Vagina (tissue), 2 donors: ENCODE measurements at places on chromosomes 13 and 19.

DNA sequence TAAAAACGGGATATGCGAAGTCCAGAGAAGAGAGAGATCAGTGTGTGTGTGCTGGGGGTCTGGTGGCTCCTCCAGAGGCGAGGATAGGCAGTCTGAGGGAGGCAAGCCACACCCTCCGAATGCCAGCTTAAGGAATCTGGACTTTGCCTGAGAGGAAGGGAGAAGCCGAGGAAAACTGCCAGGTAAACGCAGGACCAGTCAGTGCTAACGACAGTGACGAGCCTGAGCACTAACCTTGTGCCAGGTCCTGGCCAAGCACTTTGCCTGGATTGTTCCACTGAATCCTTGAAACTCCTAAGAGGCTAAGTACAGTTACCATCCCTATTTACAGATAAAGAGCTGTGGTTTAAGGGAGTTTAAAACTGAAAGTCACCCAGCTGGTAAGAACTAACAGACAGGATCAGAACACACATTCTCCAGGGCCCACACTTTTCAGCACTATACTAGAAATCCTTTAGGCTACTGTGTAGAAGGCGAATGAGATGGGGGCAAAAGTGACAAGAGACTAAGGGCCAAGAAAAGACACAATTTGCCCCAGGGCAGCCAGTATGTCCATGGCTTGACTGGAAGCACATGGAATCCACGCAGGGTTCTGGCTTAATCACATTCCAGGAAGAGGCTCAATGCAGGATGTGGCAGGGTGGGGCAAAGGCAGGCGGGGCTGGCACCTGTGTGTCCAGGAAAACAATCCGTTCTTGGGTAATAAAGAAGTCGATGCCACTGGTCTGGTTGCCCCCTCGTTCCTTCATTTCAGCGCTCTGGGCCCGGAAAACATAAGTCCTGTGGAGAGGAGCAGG, 15.1 kb downstream of the SMG9 start:
- no peak for DNase-seq

DNA sequence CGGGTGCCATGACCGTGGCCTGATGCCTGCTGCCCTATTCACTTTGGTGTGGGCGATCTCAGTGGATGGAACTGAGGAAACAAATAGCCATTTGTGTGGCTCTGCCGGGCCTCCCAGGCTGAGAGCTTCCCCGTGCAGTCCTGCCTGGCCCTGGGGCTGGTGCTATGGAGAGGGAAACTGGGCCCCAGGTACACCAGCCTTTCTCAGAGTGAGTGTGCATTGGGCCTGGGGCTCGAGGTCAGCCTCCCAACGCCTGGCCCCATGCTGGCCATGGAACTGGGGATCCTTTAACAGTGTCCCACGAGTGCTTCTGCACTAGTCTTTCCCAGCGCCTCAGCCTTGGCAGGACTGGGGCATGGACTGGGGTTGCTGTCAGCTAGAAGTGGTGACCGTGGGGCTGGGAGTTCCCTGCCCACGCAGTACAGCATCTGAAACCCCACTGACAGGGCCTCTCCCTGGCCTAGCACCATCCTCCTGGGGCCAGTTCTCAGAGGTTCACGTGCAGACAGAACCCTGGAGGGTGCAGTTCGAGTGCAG, 10.5 kb downstream of the PLEKHF1 start:
- no peak for DNase-seq

DNA sequence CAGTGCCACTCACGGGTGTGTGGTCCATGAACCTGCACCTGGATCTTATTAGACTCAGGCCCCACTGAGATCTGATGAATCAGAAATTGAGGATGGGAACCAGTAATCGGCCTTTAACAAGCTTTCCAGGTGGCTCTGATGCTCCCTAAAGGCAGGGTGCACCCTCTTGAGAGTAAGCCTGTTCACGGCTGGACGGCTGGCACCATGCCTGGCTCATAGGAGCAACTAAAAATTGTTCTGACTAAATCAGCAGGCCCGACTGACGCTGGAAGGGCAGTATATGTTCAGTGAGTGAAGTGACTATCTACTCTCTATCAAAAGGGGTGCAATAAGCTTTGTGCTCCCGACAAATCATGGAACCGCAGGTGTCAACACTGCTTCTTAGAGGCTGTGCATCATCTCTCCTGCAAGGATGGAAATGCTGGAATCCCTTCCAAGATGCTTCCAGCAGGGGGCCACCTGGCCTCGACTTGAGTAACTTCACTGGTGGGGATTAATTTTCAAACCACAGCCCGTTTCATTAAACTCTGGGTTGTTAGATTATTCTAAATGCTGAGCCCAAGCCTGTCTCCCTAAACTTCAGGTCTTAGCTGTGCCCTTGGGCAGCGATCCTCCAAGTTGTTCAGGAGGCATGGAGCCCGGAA, 28.4 kb downstream of the TMTC4 start:
- DNase-seq: no peak

DNA sequence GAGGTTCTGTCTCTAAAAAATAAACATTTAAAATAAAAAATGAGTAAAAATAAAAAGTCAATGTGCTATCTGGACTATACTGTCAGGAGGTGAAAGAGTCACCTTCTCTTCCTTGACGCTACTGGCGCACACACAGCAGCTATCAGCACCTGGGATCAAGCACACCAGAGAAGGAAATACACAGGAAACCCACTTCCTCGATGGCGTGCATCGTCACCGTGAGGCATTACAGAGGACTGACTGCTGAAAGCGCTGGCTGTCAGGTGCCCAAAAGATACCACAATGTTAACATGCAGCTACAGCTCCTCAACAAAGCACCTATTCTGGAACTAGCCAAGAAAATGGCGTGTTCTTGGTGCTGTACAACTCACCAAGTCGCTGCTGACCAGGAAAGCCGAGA, 6.1 kb downstream of the SLC35E1 start:
- no peak for DNase-seq

DNA sequence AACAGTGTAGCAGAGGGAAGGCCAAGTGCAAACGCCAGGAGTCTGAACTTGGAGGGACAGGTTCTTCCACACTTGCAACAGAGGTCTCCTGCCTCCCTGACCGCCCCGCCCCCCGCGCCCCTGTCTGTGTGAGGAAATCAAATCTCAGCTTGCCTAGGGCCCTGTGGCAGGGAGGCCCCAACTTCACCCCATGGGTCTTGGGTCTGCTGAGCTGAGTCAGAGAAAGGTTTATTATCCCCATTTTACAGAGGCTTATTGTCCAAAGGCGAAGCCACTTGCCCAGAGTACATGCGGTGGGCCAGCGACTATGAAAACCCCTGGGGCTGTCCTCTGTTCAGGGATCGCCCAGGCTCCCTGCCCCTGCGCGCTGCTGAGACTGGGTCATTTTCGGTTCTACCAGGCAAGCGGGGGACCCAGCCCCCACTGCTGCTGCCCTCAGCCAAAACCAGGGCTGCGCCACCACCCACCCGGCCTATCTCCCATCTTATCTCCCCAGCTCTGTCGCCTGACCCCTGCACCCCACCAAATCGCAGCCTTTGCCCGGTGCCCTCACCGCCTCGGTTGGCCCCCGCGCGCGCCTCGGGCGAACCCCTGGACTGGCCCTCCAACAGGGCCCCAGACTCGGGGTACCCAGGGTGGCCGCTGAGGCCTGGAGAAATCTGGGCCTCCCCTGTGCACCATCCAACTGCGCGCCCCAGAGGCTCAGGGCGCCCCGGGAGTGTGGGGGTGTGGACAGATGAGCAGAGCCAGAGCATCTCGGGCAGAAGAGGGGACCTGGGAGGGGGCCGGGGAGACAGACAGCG, 850 bp upstream of the CERS4 start:
- no peak for DNase-seq

- DNase-seq: no peak
These were observed 32.0 kb downstream of the NKPD1 start for GRCh38 chr19:45128806-45129205.

DNA sequence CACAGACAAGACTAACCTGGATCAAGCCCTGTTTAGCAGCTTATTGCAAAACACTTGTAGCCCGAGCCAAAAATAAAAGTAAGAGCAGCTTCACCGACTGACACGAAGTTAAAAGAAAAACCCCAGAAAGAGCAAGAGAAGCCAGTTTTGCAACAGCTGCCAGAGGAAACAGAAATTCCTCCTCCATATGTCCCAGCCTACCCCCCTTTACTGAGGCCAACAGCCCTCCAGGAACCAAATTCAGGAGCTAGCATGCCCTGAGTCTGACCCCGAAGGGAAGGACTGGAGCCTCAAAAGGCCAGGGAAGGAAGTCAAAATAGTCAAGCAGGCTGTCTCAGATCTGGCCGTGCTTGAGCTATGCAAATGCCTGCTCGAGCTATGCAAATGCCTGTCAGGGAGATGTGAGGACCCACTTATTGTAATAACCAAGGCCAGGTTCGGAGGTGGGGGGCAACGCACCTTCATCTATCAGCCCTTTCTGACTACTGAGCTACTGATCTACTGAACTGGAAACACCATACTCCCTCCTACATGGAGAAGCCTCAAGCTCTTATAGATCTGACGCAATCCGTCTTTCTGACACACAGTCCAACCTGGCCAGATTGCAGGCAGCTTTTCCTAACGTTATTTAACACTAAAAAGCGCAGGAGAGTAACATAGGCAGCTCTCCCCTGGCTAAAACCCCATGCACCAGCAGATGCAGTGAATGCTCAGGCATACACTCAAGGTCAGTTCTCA, 6.7 kb downstream of the SIGLEC11 start:
- DNase-seq: no peak

DNA sequence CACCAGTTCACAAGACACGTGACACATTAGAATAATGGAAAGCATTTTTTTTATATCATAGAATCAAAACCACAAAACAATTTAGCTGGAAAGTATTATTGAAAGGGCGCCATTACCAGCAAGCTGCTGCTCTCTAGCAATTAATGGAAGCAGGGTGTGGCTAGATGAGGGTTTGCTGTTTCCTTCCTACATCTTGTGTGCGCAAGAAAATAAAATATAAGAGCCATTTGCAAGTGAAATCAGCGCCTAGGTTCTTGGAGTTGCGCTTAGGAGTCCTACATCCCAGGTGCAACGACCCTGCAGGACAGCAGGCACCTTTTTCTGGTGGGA, 140.9 kb downstream of the ZNF536 start:
- DNase-seq: no peak

DNA sequence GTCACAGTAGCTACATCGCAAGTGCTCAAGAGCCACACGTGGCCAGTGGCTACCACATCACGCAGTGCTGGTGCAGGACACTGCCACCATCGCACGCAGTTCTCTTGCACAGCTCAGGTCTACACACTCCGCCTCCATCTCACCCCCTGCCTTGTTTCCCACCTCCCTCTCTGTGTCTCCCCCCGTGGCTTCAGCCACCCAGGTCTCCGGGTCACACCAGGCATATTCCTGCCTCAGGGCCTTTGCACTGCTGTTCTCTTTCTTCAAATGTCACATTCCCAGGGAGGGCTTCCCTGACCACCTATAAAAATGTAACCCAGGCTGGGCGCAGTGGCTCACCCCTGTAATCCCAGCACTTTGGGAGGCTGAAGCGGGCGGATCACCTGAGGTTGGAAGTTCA, 10.6 kb downstream of the CCDC8 start:
- DNase-seq: no peak

DNA sequence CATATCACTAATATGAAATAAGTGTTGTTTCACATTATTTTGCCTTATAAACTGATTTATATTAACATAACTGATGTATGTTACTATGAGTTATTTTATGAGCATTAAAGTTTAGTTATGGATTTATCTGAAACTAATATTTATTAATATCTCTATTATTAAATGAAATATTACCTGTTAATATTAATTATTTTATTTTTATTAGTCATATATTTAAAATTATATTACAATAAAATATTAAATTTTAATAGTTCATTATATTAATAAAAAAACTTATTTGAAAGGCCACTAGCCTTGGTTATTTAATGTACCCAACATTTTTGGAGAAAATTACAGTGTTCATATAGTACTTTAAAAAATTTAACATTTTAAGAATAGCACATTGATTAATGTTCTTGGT, 1643.4 kb upstream of the MIR17HG start:
- DNase-seq: no peak

- no peak for DNase-seq
These were observed 43.6 kb downstream of the ARHGAP35 start for GRCh38 chr19:46904114-46905060.

- no peak for DNase-seq
These were observed 2.1 kb upstream of the FBXO17 start for GRCh38 chr19:38977445-38978325.

DNA sequence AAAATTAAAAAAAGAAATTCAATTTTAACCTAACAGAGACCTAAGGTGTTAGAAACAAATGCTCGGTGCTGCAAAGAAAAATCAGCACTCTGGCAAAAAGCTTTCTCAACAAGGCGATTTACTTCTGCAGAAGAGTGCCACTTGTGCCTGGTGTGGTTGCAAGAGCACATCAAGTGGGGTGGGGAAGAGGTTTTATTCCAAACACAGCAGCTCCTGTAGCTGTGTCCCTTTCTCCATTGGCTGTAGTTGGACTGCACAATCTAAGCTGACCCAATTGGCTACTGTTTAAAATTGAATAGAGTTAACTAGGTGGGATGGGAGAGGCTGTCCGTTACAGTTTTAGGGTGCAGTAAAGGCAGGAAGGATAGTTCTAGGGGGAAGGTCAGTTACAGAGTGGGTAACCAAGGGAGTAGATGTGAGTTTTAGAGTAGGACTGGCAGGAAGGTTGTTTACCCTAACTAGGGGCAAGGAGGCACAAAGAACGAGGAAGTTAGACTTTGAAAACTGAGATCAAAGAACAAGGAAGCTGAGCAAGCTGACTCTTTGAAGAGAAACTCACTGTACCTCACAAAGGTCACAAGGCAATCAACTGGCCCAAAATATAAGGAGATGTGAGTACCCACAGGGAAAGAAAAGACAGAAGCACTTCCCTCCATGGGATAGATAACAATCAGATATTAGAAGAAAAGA, 145.7 kb downstream of the LIG4 start:
- no peak for DNase-seq

GRCh38 chr13:38743466-38743865, 56.6 kb downstream of the FREM2 start:
- no peak for DNase-seq

- no peak for DNase-seq
These were observed 7.5 kb downstream of the KLF16 start for GRCh38 chr19:1855828-1856255.

GRCh38 chr13:29845440-29846056, 4.9 kb downstream of the UBL3 start:
- DNase-seq: no peak
